ENCODE measurements at places on chromosomes 2 and 18. TPM values are rescaled to one million over a fixed set of nuclear protein-coding genes. Genes with fewer than 3 reads are reported as not detected.

- peak; percentile 75 for DNase-seq
Measured at GRCh38 chr18:3451989-3452749, 2.2 kb downstream of the TGIF1 start.

- no peak for DNase-seq
Measured at GRCh38 chr2:17804358-17804757, 11.9 kb upstream of the MSGN1 start.

Gene SERPINB3
- total RNA-seq: not detected

Gene ABCB11
- 0.02 TPM for total RNA-seq

Data from M059J (cell line).